NCI-H1092 (cell line): ENCODE measurements at places on chromosomes 3 and 15.

DNA sequence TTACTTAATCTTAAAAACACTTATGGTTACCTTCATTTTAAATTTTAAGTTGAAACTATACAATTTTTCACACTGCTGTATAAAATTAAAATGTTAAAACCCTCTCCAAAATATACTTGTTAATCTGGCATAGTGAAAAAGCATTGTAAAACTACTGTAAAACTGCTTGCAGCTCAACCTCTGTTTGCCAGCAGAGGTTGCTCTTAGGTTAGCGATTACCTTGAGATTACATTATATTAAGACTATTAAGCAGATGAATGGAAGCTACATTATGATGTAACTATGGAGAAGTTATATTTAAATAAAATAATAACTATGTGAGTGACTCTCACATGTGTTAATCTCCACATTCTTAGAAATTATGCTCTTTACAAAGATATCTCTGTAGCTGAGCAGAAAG lies 143.6 kb upstream of the SLITRK3 start:
- DNase-seq = no peak

DNA sequence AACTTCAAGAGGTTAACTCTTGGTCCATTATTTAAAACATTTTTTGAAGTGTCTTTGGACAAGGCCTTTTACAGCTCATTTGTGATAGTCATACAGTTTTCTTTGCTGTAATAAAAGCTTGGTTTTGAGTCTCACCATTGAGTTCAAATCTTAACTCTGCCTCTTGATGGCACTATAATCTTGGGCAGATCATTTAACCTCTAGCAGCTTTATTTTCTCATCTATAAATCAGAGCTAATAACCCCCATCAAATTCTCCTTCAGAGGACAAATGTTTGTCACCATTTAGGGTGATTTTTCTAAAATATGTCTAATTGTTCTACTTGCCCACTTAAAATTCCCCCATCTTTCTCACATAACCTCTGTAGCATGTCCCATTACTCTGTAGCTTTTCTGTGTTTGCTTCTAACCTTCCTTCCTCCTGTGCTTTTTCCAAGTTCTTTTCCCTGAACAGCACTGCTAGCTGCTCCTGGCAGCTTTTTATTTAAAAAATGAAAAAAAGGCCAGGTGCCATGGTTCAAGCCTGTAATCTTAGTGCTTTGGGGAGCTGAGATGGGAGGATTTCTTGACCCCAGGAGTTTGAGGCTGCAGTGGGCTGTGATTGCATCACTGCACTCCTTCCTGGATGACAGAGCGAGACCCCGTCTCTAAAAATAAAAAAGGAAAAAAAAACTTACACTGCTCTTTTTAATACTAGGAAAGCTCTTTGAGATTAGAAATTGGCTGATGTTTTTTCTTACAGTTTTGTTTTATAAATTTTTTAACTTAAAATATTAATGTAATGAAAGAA lies 28.5 kb downstream of the UBE2E1 start:
- no peak for DNase-seq

GRCh38 chr3:164365242-164365641 lies 713.1 kb downstream of the SI start:
- DNase-seq = no peak

DNA sequence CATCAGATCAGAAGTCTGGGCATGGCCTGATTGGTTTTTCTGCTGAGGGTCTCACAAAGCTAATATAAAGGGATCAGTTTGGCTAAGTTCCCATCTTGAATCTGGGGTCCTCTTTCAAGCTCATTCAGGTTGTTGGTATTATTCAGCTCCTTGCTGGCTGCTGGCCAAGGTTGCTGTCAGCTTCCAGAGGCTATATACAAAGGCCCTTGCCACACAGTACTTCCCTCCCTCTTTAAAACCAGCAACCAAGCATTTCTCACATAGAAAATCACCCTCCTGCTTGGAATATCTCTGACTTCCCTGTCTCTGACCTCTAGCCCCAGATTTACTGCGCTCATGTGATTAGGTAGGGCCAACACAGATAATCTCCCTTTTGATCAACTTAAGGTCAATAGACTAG lies 442.9 kb downstream of the ERC2 start:
- DNase-seq = peak; percentile 29

DNA sequence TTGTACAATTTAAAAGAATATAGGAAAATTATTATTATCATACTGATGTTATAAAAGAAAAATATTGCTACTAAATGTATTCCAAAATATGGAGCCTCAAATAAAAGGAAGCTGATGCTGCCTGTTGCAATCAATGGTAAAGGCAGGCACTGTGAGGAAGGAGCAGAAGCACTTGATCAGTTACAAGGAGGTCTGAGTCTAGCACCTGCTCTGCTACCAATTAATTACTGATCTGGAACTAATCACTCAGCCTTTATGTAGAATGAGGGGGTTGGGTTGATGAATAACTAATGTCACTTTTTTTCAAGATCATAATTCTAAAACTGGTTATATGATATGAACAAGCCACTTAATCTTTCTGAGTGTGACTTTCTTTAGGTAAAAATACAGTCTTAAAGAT lies 5.5 kb downstream of the ADGRG7 start:
- no peak for DNase-seq

- DNase-seq = no peak
Observed at GRCh38 chr15:79820820-79821219, 76.0 kb downstream of the MTHFS start.

DNA sequence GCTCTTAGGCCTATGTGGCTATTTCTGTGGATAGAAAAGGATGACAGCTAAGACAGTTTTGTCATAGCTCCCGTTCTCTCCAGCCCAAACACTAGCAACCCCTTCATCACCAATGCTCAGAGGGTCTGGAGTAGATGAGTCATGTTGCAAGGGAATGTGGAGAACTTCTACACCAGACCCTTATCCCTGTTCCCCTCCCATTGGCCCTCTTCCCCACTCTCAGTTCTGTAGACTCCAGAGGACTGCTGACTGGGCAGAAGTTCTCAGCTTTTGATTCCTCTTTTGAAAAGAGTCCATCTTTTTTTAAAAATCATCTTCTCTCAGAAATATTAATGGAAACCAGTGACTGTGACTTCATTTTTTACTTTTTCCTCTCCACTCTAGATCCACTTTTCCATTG lies 2.4 kb upstream of the MYZAP start:
- DNase-seq = no peak

GRCh38 chr15:58519516-58519915 lies 87.7 kb downstream of the LIPC start:
- no peak for DNase-seq

- DNase-seq = no peak
Observed at GRCh38 chr3:99114565-99115291, 213.2 kb upstream of the DCBLD2 start.

- no peak for DNase-seq
Observed at GRCh38 chr15:63037976-63038720, 4.4 kb upstream of the TPM1 start.

- DNase-seq = no peak
Observed at GRCh38 chr15:94610485-94610884, 379.1 kb downstream of the MCTP2 start.
